ENCODE measurements at places on chromosomes 13 and 19. TPM values are rescaled to one million over a fixed set of nuclear protein-coding genes. Genes with fewer than 3 reads are reported as not detected.

- H3K4me1 ChIP-seq = no peaks in the 10 kb centered on the region
- H3K4me3 ChIP-seq = no peak overlapping the region
- H3K27ac ChIP-seq = no peak overlapping the region
- H3K27me3 ChIP-seq = peaks cover 2% of the 10 kb centered on the region
- H3K36me3 ChIP-seq = no peaks in the 10 kb centered on the region
These were observed 11.3 kb downstream of the LILRB4 start for GRCh38 chr19:54674021-54674617.

DNA sequence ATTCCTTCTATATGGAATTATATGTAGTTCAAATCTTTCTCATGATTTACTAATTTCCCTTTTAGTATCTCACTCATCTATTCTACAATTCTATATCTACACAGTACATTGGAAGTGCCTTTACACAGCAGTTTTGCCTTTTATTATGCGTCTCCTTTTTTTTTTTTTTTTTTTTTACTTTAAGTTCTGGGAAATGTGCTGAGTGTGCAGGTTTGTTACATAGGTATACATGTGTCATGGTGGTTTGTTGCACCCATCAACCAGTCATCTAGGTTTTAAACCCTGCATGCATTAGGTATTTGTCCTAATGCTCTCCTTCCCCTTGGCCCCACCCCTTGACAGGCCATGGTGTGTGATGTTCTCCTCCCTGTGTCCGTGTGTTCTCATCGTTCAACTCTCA lies 1150.1 kb upstream of the PRR20A start:
- no peaks in the 10 kb centered on the region for H3K27me3 ChIP-seq
- H3K4me1 ChIP-seq = no peaks in the 10 kb centered on the region
- H3K4me3 ChIP-seq = no peak overlapping the region
- H3K27ac ChIP-seq = no peak overlapping the region
- H3K36me3 ChIP-seq = no peaks in the 10 kb centered on the region
- DNase-seq = no peak

- peaks cover 16% of the 10 kb centered on the region for H3K27me3 ChIP-seq
- no peak overlapping the region for H3K4me3 ChIP-seq
- H3K36me3 ChIP-seq = peaks cover 4% of the 10 kb centered on the region
- H3K4me1 ChIP-seq = peaks cover 3% of the 10 kb centered on the region
- no peak overlapping the region for H3K27ac ChIP-seq
- no peak for DNase-seq
These were observed 17.2 kb downstream of the SMIM24 start for GRCh38 chr19:3462991-3463713.

- no peaks in the 10 kb centered on the region for H3K36me3 ChIP-seq
- DNase-seq = no peak
- H3K4me1 ChIP-seq = peaks cover 4% of the 10 kb centered on the region
- no peak overlapping the region for H3K4me3 ChIP-seq
- H3K27me3 ChIP-seq = no peaks in the 10 kb centered on the region
These were observed 195.6 kb downstream of the GGACT start for GRCh38 chr13:100392709-100393630.

DNA sequence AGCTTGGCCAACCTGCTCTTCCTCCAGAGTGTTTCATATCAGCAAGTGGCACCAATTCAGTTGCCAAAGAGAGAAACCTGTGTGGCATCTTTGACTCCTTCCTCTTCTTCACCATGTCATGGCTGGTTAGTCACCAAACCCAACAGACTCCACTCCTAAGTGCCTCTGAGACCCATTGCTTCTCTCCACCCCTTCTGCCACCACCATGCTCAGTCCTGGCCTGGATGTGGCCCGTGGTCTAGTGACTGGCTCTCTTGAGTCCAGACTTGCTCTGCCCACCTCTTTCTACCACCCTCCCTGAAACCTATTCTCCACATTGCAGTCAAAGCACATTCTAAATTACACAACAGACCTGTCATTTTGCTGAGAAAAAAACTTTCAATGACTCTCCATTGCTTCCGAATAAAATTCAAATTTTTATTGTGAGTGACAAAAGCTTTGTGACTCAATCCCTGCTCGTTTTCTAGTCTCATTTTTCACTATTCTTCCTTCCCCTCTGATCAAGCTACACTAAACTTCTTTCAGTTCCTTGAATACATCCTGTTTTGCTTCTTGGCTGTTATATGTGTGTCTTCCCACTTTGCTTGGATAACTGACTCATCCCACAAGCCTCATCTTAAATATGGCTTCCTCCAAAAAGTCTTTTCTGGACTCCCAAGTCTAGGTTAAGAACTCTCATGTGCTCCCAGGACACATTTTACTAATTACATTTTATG lies 12.0 kb upstream of the TNFSF11 start:
- H3K27ac ChIP-seq = no peak overlapping the region
- DNase-seq = no peak
- no peak overlapping the region for H3K4me3 ChIP-seq
- peaks cover 2% of the 10 kb centered on the region for H3K4me1 ChIP-seq
- peaks cover 8% of the 10 kb centered on the region for H3K27me3 ChIP-seq

GRCh38 chr13:56902276-56902675 lies 238.4 kb upstream of the PRR20A start:
- no peak overlapping the region for H3K4me3 ChIP-seq
- no peak for DNase-seq
- no peak overlapping the region for H3K27ac ChIP-seq
- no peaks in the 10 kb centered on the region for H3K36me3 ChIP-seq

DNA sequence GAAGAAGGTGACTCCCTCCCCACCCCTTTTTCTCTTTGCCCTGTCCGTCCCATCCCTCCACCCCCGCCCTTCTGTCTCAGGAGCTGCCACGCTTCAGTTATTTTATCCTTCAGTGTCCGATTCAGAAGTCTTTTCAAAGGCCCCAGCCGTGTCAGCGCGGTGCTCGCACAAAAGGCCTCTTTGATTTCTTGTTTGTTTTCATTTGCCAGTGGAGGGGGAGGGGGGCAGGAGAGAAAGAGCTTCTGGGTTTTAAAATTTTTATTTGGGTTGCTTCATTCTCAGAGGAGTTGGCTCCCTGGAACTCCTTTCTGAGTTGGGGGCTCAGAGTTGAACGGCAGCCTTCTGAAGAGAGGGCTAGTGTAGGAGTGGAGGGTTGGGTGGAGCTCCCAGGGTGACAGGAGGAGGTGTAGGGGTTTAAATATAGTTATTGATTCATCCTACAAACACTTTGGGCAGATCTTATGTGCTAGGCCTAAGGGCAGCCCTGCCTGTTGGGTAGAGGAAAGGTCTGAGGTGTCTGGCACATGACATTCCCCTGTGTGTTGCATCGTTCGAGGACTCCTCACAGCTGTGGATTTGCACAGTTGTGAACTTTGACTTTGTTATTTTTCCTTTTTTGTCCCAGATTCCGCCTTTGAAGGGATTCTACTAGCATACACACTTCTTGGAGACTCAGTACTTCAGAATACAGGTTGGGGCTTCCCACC lies 36.8 kb downstream of the NFIX start:
- peaks cover 47% of the 10 kb centered on the region for H3K4me1 ChIP-seq
- H3K36me3 ChIP-seq = no peaks in the 10 kb centered on the region
- no peak overlapping the region for H3K4me3 ChIP-seq
- no peak overlapping the region for H3K27ac ChIP-seq

- H3K4me1 ChIP-seq = no peaks in the 10 kb centered on the region
- DNase-seq = no peak
- no peak overlapping the region for H3K4me3 ChIP-seq
- no peak overlapping the region for H3K27ac ChIP-seq
- H3K27me3 ChIP-seq = no peaks in the 10 kb centered on the region
These were observed 40.6 kb downstream of the UQCRFS1 start for GRCh38 chr19:29172302-29172701.

KLHL1 gene
- not detected for total RNA-seq
